ENCODE measurements at places on chromosomes 3 and 15.

DNA sequence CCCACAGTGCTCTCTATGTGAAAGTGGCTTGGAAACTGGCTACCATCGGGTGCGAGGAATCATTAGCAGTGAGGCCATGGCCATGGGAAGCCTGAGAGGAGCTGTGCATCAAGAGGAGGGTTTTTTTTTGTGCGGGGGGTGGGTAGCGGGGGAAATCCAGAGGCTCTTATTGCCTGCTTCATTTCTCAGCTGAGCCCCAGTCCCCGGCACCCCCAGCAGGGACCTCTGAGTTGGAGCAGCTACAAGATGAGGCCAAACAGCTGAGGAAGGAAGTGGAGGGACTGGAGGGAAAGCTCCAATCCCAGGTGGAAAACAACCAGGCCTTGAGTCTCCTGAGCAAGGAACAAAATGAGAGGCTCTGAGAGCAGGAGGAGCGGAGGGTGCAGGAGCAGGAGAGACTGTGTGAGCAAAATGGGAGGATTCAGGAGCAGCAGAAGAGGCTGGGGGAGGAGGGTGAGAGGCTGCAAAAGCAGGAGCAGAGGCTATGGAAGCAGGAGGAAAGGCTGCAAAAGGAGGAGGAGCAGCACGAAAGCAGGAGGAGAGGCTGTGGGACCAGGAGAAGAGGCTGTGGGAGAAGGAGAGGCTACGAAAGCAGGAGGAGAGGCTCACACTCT lies 76.7 kb downstream of the ADAMTS7 start:
- DNase-seq: no peak

DNA sequence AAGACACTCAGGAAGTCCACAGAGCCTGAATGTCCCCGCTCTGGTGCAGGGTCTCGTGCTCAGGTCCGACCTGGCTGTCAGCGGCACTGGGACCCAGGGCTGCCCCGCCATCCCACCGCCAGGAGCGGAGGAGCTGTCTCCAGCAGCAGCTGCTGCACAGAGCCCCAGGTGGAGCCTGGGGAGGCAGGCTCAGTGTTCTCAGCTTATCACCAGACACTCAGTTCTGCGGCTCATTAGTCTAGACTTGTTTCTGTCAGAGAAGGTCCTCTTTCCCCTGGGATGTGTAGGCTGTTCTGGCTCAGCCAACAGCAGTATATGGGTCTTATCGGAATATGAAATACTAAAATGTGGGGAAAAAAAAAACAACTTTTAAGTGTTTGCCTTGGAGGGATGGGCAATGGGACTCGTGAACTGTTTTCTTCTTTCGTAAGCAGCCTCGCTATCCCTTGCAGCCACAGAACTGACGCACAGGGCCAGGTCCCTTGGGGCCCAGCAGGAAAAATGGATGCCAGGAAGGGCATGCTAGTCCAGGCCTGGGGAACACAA lies 75.9 kb downstream of the KLF13 start:
- no peak for DNase-seq

GRCh38 chr15:60006203-60006862 lies 2.2 kb downstream of the FOXB1 start:
- no peak for DNase-seq

DNA sequence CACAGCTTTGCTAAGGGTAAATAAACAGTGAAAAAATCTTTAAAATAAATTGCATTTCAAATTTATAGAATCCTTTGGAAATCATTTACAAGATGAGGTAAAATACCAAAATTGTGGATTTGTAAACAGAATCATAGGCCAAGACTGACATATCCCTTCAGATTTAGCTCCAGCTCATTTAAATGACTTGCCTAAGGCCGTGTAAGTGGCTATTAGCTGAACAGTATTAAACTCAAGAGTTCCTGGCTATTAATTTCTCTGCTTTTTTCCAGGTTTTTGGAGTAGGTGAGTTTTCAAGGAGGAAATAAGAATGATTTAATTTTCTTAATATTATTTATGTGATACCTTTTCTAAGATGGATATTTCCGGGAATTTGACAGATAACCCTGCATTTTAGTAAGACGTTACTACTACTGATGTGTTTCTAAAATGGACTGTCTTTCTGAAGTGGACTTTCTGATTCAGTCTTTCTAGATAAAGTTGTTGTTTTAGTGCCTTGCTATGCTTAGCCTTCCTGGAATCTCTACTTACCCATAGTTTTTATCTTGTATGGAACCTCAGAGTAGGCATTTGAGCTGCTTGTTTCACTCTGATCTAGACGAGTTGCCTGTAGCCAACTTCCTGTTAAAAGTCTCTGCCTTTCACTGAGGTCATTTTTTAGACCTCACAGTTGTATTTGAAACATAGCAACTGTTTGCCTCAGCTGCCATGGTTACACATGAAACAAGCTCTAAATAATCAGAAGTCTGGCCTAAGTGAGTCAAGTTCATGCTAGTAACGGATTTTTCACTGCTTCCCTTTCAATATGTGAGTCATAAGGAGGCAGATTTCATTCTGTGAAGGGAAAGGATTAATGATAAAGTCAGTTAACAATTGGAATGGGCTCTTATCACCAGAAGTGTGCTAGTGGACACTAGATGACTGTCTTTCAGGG lies 127.0 kb downstream of the KLHL25 start:
- DNase-seq: peak; percentile 32

GRCh38 chr3:169394316-169394715 lies 269.2 kb downstream of the MECOM start:
- DNase-seq: no peak

DNA sequence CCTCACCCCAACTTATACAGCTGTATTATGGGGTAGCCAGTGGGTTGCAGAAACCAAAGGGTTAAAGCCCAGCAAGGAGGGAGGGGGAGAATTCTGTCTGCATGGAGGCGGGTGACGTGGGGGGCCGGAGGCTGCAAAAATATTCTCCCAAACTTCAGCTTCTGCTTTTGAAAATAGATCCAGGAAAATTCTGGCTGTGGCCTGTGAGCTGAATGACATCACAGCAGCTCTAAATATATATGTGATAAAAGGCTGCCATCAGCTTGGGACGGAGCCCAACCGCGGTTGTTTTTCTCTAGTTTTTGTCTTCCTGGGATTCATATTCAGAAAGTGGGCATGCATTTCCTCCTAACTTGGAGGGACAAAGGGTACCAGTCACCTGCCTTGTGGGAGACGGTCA lies 27.6 kb downstream of the MAPKAPK3 start:
- DNase-seq: no peak

GRCh38 chr15:81653259-81653658 lies 279.2 kb upstream of the TMC3 start:
- no peak for DNase-seq

GRCh38 chr15:35312344-35312743 lies 227.2 kb upstream of the NANOGP8 start:
- DNase-seq: no peak

GRCh38 chr3:14866627-14867026 lies 47.9 kb downstream of the FGD5 start:
- no peak for DNase-seq

- no peak for DNase-seq
Observed at GRCh38 chr3:127525373-127525772, 65.2 kb downstream of the TPRA1 start.

GRCh38 chr3:129281726-129282125 lies 3.1 kb downstream of the HMCES start:
- DNase-seq: no peak

DNA sequence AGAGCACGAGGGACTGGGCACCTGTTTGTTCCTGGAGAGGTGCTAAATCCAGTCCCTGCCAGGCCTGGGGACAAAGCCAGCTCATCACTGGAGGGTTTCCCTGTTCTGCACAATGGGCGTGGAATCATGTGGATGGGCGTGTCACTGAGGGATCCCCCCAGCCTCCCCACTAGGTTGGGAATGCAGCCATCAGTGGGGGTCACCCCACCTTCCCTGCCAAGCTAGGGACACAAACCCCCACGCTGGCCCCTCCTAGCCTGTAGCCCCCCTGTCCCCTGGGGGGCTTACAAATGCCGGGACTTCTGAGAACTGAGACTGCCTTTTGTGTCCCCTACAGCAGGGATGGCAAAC lies 61.9 kb downstream of the NSMCE3 start:
- no peak for DNase-seq

GRCh38 chr3:188037965-188038581 lies 115.9 kb upstream of the LPP start:
- no peak for DNase-seq

- DNase-seq: no peak
Observed at GRCh38 chr15:60344987-60345386, 52.8 kb downstream of the ANXA2 start.

All from GM18507 (cell line).